IMR-90 (cell line): ENCODE measurements at places on chromosomes 1 and 21.

- DNase-seq = peak; percentile 92
These were observed 88.3 kb upstream of the SELENON start for GRCh38 chr1:25711555-25712298.

DNA sequence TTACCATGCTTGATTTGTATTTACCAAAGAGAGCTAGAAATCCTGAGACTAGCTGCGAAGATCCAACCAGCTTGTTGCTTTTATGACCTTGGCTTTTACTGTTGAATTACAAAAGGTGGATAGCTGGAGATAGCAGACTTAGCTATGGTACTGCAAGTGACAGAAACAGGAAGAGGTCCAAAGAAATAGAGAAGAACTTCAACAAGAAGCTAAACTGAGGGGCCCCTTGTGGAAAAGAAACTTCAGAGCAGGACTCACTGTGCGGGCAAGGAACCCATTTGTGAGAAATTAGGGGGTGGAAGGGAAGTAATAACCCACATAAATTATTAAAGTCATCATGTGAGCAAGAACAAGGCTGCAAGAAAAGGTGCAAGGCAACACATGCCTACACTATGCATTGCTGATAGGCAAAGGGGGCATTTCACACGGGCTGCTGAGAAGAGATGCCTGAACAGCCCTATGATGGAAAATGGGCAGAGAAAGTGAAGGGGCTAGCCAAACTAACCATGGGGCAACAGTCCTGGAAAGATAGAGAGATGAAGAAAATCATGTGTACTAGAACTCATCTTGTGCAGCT lies 116.6 kb upstream of the PRDX6 start:
- no peak for DNase-seq

GRCh38 chr1:10980094-10980577 lies 32.3 kb upstream of the TARDBP start:
- DNase-seq = peak; percentile 31

DNA sequence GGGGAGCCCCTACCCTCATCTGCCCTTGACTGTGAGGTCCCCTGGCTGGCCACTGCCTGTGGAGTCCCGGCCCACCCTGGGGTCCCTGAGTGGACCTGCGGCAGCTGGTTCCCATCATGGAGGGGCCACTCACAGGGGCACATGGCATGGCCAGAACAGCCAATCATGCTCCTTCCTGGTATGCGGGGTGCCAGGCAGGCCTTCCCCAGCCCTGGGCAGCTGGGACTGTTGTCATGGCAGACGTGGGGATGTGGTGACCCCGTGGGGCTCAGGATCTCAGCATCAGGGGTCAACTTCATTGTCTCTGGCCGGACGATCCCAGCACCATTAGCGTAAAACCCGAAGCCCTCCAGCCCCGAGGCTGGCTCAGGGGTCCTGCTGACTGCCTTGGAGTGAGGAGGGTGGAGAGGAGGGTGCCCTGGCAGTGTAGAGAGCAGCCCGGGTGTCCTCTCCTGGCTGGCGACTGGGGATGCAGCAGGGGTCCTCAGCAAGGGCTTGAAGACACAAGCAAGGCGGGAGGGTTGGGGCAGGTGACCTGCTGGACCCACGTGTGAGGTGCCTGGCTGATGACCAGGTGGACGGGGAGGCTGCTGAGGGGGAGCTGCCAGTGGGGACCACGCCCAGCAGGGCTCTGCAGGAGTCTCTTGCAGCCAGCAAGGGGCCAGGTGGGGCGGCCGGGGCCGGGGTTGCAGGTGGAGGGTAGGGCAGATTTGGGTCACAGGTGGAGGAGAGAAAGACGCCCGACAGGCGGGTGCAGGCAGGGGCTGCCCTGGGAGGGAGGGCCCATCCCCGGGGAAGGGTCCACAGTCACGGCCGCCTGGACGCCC lies 45.1 kb downstream of the TRIM11 start:
- no peak for DNase-seq

DNA sequence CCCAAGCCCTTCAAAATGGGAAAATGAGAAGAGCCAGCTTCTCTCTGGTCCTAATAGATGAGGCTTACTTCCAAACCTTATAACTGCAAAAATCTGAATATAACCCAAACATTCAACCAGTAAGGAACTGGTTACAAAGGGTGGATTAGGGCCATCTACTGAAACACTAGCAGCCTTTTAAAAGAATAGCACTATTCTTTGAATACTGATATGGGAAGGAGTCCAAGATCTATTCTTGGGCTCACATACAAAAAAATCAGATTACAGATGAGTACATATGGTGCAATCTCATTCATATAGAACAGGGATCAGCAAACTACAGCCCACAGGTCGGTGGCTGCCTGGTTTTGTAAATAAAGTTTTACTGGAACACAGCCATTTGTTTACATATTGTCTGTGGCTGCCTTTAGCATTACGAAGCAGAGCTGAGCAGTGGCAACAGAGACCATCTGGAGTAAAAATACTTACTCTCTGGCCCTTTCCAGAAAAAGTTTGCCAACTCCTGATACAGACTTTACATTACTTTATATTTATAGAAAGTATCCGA lies 167.7 kb downstream of the ZSCAN20 start:
- DNase-seq = peak; percentile 20

GRCh38 chr1:19909392-19909791 lies 14.0 kb downstream of the PLA2G2E start:
- no peak for DNase-seq

DNA sequence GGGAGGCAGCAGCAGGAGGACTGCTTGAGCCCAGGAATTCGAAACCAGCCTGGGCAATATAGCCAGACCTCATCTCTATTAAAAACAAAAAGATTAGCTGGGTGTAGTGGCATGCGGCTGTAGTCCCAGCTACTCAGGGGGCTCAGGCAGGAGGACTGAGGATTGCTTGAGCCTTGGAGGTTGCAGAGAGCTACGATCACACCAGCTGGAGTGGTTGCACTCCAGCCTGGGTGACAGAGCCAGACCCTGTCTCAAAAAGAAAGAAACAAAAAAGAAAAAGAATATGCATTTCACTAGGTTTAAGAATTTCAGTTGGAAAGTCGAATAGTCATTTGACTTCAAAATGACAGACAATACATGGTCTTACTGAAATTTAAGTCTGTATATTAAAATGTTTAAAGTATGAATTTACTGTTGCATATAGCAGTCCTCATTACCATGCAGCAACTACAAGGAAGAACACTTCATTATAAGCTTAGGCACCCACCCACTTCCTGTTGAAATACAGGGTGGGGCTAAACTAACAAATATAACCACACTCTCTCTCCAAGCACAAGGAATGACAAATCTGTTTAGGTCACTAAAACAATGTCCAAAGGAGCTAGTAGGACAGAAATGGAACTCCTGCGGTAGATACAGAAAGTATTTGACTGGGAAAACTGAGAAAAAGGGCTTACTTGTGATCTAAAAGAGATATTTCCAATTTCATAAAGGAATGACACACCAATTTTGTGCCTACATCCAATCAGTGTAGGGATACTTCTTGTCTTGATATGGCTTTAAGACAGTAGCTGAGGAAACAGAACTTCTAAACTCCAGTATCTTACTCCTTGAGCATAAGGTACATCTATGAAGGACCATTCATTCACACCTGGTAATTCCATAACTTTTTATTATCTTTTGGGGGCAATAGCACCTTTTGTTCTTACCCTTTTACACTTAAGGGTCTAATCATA lies 44.1 kb downstream of the GPR3 start:
- peak; percentile 60 for DNase-seq

GRCh38 chr1:215863796-215864195 lies 296.7 kb downstream of the KCTD3 start:
- no peak for DNase-seq

DNA sequence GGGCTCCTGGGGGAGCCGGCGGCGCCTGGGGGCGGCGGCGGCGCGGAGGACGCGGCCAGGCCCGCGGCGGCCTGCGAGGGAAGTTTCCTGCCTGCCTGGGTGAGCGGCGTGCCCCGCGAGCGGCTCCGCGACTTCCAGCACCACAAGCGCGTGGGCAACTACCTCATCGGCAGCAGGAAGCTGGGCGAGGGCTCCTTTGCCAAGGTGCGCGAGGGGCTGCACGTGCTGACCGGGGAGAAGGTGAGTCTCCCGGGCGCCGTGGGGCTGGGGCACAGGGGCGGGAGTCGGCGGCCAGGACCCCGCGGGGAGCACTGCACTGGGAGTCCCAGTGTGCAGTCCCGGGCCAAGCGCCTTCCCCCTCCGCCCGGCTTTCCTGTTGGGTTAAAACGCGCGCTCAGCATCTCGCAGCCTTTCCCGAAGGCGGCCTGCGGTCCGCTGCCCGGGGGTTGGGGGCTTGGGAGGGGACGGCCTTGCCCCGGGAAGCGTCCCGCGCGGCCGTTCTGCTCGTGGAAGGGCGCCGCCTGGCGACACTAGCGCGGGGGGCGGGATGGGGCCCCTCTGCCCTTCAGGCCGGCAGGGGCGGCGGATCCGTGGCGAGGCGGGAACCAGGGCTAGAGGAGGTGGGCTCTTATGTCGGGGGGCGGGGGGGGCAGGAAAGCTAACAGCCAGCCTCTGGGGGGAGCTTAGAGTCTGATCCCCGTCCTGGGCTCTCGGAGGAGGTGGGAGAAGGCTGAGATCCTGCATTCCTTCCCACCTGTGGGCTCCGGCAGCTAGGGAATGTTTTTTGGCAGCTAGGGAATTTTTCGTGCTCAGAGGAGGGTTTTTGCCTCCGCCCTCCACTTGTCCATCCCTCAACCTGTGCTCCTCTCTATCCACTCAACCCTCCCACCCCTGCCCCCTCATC lies 1.1 kb downstream of the HUNK start:
- DNase-seq = peak; percentile 33

GRCh38 chr1:24321697-24322469 lies 2.7 kb downstream of the GRHL3 start:
- DNase-seq = peak; percentile 76

DNA sequence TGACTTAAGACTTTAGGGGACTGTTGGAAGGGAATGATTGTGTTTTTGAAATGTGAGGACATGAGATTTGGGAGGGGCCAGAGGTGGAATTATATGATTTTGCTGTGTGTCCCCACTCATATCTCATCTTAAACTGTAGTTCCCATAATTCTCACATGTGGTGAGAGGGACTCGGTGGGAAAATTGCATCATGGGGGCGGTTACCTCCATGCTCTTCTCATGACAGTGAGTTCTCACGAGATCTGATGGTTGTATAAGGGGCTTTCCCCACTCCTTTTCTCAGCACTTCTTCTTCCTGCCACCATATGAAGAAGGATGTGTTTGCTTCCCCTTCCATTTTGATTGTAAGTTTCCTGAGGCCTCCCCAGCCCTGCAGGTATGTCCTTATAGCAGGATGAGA lies 35.0 kb upstream of the SCAF4 start:
- DNase-seq = no peak

DNA sequence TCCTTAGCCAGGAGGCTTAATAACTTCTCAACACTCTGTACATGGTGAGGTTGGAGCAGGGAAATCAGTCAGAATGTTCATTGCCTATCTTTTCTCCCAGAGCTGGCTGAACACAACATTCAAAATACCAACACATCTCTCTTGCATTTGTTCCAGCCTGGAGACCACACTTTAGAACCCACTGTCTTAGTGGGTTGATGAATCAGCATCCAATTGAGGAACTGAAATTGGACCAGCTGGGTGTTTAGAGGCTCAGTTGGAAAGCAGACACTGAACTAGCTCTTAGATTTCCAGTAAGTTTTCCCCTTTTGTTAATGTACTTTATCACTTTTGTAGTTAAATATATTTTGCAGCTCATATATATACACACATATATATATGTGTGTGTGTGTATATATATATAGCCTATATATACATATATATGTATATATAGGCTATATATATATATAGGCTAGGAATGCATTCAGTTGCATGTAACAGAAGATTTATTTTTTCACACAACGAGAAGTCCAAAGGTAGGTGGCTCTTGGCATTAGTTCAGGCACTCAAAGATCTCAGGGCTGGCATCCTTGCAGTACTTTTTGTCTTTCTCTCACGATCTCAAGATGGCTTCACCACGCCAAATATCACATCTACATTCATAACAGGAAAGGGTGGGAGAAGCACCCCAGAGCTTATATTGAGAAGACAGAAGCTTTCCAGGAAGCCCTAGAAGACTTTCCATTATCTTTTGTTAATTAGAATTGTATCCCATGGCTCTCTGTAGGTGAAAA lies 35.0 kb upstream of the HUNK start:
- DNase-seq = no peak

- no peak for DNase-seq
These were observed 15.9 kb downstream of the HENMT1 start for GRCh38 chr1:108644984-108645383.

DNA sequence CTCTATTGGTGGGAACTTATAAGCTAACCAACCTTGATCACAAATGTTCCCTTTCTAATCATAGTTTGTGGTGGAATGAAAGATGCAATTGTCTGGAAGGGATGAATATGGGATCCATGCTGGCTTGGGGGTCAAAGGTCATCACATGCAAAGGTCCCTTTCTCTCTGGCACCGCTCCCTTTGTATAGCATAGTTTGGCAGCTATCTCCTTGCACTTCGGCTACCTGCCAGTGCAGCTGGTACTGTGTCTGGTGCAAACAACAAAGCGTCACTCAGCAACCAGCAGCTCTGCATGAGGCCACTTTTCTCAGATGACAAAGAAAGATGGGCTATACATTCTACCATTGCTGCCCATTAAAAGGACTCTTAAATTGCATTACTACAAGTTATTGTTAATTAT lies 188.2 kb upstream of the NFIA start:
- DNase-seq = no peak

- peak; percentile 89 for DNase-seq
These were observed 47.8 kb downstream of the AK4 start for GRCh38 chr1:65195495-65196417.

- DNase-seq = no peak
These were observed 10.9 kb upstream of the SH2D1B start for GRCh38 chr1:162422662-162423375.
